CD4-positive, alpha-beta T cell treated with Interleukin-1 beta for 1 hour (primary cell): ENCODE measurements at places on chromosomes 7 and 10.

DNA sequence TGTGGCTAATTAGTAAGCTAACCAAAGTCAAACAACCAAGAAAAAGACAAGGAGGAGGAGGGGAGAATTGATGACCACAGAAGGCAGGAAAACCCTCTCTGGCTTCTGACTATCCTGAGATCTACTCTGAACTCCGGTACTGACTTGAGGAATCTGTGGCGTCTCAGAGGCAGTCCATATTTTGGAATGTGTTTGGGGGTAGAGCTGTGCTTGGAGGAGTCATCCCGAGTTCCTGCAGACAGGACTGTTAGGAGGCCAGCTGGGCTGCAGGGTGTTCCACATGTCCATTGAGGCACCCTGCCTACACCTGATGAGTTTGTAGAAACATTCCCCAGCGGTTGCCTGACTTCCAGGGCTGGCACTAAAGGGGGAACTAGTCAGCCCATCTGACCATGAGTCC, 91.6 kb downstream of the PLCE1 start:
- DNase-seq = no peak

- DNase-seq = no peak
These were observed 1.6 kb downstream of the ZNF746 start for GRCh38 chr7:149495785-149496641.

DNA sequence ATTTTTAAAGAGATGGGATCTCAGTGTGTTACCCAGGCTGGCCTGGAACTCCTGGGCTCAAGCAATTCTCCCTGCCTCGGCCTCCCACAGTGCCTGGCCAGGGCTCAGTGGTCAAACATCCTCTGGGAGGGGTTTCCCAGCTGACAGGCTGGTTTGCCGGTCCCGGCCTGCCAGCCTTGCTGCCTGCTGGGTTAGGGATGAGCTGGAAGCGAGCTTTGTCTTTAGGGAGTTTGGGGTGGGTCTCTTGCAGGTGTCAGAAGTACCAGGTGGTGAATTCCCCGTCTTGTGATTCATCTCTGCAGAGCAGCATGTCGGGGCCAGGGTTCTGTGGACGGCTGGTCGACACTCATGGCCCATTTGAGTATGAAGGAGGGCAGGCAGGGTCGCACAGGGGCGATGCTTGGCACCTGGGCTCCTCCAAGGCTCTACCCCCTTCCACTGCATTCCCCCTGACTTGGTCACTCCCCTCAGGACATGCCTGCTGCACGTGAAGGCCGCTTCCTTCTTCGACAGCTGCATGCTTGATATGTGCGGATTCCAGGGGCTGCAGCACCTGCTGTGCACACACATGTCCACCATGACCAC, 30.3 kb downstream of the ZAN start:
- DNase-seq = no peak

- no peak for DNase-seq
These were observed 64.7 kb downstream of the PIK3AP1 start for GRCh38 chr10:96655461-96656197.

- no peak for DNase-seq
These were observed 68.6 kb downstream of the NSUN6 start for GRCh38 chr10:18582803-18583202.

- no peak for DNase-seq
These were observed 88.8 kb downstream of the TBXAS1 start for GRCh38 chr7:139917851-139918250.

GRCh38 chr7:12738665-12739064, 51.2 kb downstream of the ARL4A start:
- DNase-seq = no peak

GRCh38 chr10:15222511-15222910, 54.0 kb upstream of the NMT2 start:
- no peak for DNase-seq

- no peak for DNase-seq
These were observed 51.3 kb downstream of the PFKP start for GRCh38 chr10:3118641-3119091.

DNA sequence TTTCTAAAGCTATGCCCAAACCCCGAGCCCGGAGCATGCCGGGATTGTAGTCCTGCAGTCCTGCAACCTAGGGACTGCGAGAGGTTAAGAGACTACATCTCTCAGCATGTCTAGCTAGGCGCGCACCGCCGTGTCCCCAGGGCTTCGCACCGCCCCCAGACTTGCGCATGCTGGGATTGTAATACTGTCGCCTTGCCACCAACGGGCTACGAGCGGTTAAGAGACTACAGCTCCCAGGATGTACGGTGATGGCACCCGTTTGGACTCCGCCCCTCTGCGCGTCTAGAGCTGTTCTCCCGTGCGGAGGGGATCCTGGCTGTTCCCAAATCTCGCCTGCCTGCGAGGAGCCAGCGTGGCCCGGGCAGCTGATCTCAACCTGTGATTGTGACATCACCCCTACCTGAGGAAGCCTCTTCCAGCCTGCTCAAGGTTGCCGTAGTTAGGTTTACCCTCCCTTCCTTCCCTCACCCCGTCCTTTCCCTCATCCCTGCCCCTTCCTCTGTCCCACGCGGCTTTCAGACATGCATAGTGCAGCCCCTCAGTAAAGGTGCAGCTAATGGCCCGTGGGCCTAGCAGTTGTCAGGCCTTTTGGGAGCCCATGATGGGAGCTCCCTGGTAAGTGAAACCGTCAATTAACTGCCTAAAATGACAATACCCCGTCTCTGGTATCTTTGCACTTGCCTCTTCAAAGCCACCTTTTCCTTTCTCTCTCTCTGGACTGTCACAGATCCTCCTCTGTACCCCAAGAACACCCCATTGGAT, 6.3 kb upstream of the ZNF736 start:
- DNase-seq = peak; percentile 95

DNA sequence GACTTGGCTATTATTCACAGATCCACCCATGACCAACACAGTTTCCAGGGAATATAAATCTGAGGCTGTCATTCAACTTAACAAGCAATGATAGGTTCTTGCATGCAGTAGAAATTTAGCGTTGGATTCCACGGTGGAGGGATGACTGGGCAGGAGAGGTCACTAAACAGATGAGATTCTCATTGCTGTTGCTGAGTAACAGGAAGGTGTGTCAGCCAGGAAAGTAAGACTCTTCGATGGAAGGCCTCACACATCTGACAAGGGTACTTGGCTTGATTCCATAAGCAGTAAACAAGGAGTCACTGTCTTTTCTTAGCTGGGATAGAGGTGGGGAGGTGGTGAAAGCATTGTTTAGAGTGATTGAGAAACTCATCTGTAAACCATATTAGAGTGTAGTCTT, 1152.0 kb downstream of the SORCS3 start:
- DNase-seq = no peak

GRCh38 chr7:157660971-157661610, 324.3 kb downstream of the DNAJB6 start:
- DNase-seq = no peak

DNA sequence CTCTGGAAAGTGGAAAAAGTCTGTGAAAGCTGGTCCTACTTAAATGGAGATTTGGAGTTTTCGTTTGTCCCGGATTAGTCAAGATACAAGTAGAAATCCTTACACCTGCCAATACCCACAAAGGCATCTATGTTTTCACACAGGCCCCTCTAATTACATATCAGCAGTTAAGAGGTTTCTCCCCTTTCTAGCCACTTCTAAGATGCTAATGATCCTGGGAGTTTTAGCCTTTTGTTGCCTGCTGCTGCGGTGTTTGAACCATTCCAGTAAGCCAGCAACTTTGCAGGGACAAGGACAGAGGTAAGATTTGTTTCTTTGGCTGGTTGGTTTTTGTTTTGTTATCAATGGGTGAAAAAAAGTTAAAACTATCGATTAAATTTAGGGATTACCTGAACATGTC, 5.8 kb upstream of the C1QL3 start:
- DNase-seq = no peak

GRCh38 chr7:23175938-23176337, 5.9 kb upstream of the NUP42 start:
- DNase-seq = no peak

DNA sequence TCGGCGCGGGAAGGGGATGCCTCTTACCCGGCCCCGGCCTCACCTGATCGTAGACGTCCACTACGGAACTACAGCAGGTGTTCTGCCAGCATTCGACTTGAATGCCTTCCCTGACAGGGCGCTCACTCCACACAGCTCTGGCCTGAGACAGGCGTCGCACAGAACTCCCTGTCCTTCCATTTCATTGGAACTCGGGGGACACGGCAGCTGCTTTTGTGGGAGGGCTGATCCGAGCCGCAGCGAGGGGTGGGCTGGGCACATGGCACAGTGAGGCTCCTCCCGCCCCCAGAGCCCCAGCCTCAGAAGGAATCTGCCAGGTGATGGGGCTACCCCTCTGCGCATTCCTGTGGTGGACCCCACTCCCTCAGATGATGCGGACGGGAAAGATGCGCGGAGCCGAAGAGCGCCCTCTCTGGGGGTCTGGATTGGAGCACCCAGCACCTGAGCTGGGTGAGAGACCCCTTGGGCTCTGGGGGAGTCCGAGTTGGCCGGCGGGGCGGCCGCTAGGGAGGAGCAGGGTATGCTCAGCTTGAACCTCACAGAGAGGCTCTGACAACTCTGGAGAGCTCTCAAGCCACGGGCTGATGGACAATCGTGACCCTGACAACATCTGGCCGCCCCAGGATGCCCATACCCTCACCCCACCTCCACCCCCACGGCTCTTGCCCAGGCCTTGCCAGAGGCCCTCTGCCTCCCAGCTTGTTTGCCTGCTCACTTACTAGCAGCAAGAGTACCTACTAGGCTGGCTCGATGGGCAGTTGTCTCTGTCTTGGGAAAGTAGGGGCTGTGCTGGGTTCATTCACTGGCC, 36.6 kb downstream of the RASGEF1A start:
- no peak for DNase-seq

DNA sequence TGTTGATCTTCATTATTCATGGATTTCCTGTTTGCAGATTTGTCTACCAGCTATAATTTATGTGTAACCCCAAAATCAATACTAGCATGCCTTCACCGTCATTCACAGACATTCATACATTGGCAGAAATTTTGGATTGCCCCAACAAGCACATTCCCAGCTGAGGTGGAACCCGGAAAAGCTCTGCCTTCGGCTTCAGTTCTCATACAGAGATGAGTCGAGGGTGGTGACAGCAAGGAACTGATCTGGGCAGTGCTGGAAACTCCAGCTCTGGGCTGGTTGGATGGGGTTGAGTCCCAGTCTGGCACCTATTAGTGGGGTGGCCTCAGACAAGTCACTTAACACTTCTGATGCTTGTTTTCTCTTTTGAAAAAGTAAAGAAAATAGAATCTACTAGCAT, 267.5 kb downstream of the SNX13 start:
- DNase-seq = no peak

GRCh38 chr10:78617631-78618030, 451.1 kb upstream of the ZMIZ1 start:
- DNase-seq = no peak

DNA sequence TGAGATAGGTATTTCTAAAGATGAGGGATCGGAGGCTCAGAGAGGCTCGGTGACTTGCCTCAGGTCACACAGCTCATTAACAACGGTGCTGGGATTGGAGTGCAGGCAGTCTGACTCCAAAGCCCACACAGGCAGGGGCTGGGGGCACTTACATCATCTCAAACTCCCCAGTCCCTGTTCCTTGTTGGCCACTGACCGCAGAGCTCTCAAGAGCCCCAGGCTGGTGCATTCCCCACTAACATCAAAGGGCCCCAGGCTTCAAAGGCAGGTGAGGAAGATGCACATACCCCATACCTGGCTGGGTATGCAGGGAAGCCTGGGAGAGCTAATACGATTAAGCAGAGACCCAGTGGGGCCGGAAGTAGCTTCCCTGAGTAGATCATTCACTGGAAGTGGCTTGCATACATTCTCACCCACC, 13.7 kb upstream of the NODAL start:
- no peak for DNase-seq

DNA sequence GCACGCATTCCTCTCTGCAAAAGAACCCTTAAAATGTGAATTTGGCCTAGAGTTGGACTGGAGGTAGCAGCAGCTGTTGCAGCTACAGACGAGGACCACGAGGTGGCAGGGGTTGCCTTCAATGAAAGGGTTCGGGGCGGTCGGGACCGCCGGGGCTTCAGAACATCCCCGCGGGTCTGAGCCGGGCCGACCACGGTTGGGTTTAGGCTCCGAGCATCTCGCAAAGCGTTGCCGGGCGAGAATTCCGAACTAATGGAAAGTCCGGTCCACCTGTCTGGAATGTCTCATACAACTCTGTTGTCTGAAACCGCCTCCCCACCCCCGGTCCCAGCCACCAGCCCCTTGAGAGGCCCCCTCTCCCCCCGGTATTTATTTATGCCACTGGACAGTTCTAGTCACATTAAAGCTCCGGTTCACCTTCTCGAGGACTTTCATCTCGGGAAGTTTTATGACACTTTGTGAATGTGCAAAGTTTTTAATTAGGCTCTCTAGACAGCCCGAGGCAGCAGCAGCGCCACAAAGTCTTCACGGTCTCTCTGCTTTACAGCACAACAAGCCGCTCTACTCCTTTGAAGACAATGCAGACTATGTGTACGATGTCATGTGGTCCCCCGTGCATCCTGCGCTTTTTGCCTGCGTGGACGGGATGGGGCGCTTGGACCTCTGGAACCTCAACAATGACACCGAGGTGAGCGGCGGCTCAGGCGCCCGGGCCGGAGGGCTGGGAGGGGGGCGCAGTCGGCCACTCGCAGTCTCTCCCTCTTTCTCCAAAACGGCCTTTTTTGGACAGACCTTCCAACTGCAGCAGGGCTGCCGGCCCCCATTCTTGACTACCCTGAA, 246.2 kb downstream of the SLC25A13 start:
- peak; percentile 39 for DNase-seq

DNA sequence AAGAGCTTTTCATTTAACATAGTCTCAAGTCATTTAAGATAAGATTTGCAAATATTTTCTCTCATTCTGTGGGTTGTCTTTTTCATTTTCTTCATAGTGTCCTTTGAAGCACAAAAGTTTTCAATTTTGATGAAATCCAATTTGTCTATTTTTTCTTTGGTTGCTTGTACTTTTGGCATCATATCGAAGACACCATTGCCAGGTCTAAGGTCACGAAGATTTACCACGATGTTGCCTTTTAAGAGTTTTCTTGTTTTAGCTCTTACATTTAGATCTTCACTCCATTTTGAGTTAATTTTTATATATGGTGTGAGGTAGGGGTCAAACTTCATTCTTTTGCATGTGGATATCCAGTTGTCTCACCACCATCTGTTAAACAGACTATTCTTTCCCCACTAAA, 34.7 kb downstream of the TMEM270 start:
- DNase-seq = no peak

GRCh38 chr7:118626739-118627138, 402.2 kb downstream of the ANKRD7 start:
- no peak for DNase-seq

DNA sequence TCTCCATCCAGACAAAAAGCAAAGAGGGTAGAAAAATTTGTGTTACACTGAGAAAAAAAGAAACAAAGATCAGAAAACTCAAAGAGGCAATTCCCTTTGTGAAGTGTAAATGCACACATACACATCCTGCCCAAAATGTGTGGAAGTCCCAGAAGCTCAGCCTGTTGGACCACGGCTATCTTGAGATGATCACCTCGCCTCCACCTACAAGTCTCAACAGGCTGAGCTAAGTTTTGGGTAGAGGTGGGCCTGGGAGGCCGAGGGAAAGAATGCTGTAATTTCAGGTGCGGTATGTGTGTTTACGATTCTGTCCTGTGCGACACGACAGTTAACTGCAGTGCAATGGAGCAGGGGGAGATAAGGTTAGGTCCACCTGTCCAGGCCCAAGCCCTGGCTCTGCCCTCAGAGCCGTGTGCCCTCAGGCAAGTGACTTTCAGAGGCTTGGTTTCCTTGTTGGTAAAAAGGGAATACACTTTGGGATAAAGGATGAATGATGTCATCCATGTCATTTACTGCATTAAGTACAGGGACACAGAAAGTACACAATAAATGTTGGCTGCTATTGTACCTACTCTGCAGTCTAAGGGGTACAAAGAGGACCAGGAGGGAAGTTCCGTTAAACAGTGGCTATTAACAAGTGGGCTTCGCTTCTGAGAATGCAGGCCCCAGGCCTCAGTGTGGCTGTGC, 67.3 kb downstream of the AFAP1L2 start:
- DNase-seq = no peak
